Skin of body (tissue), 3 donors: ENCODE measurements at places on chromosomes 6 and 20. TPM values are rescaled to one million over a fixed set of nuclear protein-coding genes. Genes with fewer than 3 reads are reported as not detected.

DNA sequence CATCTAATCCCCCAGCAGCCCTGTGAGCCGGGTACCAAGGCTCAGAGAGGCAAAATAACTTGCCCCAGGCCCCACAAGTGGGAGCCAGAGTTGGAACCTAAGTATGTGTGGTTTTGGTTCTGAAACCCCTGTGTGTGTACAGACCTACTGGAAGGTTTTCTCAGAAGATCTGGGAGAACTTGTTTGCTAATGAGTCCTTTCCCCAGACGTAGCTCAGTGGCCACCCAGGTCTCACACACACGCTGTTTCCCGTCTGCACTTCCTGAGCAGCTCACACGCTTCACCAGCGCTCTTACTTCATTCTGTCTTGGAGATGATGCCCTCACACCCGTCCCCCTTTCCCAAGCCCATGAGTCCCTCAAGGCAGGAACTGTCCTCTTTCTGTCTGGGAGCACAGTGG, 8.2 kb downstream of the CCN5 start:
- DNase-seq, result no peak

- DNase-seq, result no peak
Measured at GRCh38 chr6:66605011-66605410, 898.0 kb upstream of the EYS start.

GRCh38 chr6:73367761-73368355, 1.8 kb downstream of the OOEP start:
- DNase-seq, result no peak

DNA sequence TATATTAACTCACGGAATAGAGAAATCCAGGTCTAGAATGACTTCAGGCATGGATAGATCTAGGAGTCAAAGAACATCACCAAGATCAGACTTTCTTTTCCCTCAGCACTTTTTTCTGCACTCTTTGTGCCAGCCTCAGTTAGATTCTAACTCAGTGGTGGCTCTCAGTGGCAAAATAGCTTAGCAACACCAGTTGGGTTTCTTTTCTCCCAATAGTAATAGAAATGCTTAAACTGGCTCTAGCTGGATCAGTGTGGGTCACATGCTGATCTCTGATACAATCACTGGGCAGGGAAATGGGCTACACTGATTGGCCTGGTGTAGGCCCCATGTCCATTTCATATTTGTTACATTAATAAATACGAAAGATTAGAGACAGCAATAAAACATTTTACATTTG, 44.2 kb upstream of the ARFGEF2 start:
- no peak for DNase-seq

GRCh38 chr6:6390849-6391602, 70.6 kb upstream of the F13A1 start:
- no peak for DNase-seq

GRCh38 chr6:158684745-158685324, 35.0 kb downstream of the SYTL3 start:
- DNase-seq, result no peak

- DNase-seq, result peak; percentile 76
Measured at GRCh38 chr6:119541132-119541905, 191.8 kb upstream of the MAN1A1 start.

- no peak for DNase-seq
Measured at GRCh38 chr6:48919555-48919954, 543.5 kb downstream of the MMUT start.

DNA sequence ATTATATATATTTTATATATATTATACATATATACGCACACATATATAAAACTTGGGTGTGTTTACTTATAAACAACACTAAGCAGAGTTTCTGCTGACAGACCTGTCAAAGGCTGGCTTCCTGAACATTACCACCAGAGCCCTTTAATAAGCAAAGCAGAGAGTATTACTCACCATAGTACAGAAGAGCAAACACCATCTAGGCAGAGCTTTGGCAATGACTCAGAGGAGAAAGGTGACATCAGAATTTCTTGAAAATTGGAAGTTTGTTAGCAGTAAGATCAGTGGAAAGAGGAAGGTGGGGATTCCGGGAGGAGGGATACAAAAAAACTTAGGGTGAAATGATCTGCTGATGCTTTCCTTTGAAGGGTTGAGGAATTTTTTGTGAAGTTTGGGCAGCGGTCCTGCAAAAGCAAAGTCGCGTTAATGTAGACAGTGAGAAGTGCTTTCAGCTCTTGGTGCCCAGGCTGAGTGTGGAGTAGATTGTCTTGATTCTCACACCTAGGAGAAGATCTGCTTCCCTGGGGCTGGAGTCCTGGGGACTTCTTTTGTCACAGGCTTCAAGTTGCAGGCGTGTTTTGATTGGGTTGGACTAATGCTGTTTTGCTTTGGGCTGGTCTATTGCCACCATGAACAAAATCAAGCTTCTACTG, 109.6 kb upstream of the BACH2 start:
- DNase-seq, result no peak

The PRR18 gene
- total RNA-seq, result 0.20 TPM

The PAQR8 gene
- 4.1 TPM for total RNA-seq

The SIRPB1 gene
- total RNA-seq, result 0.99 TPM

The TRERF1 gene
- total RNA-seq, result 6.2 TPM
